Tibial artery (tissue), 4 donors: ENCODE measurements at places on chromosomes 2 and 18.

- H3K36me3 ChIP-seq, result no peaks in the 10 kb centered on the region
- H3K4me1 ChIP-seq, result no peaks in the 10 kb centered on the region
- no peak overlapping the region for H3K27ac ChIP-seq
- H3K4me3 ChIP-seq, result no peak overlapping the region
- DNase-seq, result no peak
Observed at GRCh38 chr2:66587216-66587615, 152.3 kb downstream of the MEIS1 start.

- no peaks in the 10 kb centered on the region for H3K36me3 ChIP-seq
- no peaks in the 10 kb centered on the region for H3K4me1 ChIP-seq
- DNase-seq, result no peak
- no peak overlapping the region for H3K4me3 ChIP-seq
- H3K27me3 ChIP-seq, result no peaks in the 10 kb centered on the region
Observed at GRCh38 chr2:128549094-128549493, 230.4 kb upstream of the HS6ST1 start.

GRCh38 chr2:170842785-170843184 is 26.1 kb downstream of the GAD1 start:
- H3K27me3 ChIP-seq, result no peaks in the 10 kb centered on the region
- H3K4me1 ChIP-seq, result no peaks in the 10 kb centered on the region
- no peak overlapping the region for H3K4me3 ChIP-seq
- no peaks in the 10 kb centered on the region for H3K36me3 ChIP-seq

DNA sequence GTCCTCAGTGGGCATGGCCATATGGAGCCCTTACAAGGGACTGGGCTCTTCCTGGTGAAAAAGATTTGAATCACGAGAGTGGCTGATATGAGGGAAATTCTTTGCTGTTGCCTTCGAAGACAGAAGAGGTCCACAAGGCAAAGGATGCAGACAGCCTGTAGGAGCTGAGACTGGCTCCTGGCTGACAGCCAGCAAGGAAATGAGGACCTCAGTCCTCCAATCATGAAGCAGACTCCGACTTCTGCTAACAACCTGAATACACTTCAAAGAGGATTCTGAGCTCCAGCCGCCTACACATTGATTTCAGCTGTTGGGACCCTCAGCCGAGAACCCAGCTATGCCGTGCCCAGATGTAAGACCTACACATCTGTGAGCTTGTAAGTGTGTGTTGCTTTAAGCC is 3.0 kb upstream of the ST8SIA5 start:
- H3K36me3 ChIP-seq, result no peaks in the 10 kb centered on the region
- no peaks in the 10 kb centered on the region for H3K27me3 ChIP-seq
- no peak overlapping the region for H3K27ac ChIP-seq
- DNase-seq, result no peak

DNA sequence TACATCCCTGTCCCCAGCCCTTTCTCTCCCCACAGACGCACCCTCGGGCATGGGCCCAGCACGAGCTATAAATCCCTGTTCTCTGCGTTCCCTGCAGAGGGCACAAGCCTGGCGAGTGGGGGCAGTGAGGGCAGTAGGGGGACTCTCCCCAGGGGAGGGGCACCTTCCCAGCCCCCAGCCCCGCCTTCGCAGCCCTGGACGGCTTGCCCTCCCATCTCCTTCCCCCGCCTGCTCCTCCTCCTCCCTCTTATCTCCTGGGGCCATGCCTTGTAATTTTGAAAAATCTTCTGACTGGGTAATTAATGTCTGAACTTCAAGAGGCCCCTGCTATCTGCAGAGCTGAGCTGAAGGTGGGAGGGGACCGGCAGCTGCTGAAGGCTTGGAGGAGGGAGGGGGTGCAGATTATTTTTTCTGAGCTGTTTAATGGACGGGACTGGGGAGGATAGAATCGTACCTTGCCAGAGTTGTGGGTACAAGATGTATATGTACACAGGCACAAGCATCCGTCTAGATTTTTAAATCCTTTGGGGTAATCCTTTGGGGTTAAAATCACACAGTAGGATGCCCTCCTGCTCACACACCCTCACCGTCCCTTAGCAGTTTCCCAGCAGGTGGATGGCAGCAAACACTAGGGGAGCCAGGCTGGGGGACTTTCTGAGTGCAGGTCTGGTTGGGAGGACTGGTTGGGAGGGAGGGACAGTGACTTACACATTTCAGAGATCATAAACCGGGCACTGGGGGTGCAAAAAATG is 121.9 kb downstream of the SMAD7 start:
- no peaks in the 10 kb centered on the region for H3K36me3 ChIP-seq
- no peaks in the 10 kb centered on the region for H3K27me3 ChIP-seq
- H3K4me1 ChIP-seq, result peaks cover 96% of the 10 kb centered on the region
- H3K4me3 ChIP-seq, result peak overlapping the region; percentile 32
- peak; percentile 72 for DNase-seq

DNA sequence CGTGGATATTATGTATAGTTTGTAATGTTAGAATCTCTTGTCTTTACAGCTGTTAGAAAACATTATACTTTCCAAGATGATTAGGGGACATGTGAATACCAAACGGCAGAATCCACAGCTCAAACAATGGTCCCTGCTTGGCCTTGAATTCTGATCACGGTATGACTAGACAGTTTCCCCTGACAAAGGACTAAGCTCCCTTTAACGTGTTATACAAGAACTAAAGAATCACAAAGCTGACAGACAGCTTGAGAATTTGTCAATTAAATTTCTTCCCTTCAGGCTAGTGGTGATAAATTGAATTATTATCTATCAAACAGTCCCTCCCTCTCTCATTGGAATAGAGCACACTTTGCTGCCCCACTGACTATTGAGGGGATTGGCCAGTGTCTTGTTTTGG is 359.2 kb upstream of the ID2 start:
- H3K27me3 ChIP-seq, result no peaks in the 10 kb centered on the region
- H3K4me3 ChIP-seq, result no peak overlapping the region
- no peaks in the 10 kb centered on the region for H3K4me1 ChIP-seq
- DNase-seq, result no peak

DNA sequence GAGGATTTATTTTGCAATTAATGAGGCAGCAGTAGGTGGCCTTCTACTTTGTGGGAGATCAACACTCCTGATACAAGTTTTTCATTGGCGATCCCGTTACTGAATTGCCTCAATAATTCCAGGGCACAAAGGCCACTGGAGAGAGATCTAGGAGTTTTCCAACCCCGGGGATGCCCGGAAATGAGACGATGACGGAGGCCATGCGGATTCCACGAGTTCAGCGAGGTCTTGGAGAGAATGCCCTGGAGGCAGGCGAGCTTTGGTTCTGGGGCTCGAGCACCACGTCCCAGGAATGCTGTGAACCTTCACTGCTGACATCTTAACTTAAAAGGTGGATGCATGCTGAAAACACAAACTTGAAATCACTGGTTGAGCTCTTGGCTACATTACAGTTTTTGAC is 74.2 kb downstream of the LDLRAD4 start:
- H3K27ac ChIP-seq, result no peak overlapping the region
- no peaks in the 10 kb centered on the region for H3K36me3 ChIP-seq
- H3K4me1 ChIP-seq, result peaks cover 12% of the 10 kb centered on the region
- no peaks in the 10 kb centered on the region for H3K27me3 ChIP-seq

DNA sequence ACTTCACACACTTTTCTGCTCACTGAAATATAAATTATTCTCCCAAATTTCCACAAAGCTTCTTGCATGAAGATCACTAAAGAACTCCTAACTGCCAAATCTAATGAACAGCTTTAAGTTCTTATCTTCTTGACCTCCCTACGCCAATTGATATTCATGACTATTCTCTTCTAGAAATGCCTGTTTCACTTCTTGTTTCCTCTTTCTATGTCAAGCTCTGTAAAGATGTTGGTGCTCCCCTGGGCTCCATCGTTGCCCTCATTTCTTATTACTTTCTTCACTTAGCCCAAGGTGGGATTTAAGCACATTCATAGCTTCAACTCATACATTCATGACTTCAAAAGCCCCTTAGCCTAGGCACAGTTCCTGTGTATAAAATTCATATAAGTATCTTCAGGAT is 9.2 kb upstream of the ANTXR1 start:
- H3K4me1 ChIP-seq, result no peaks in the 10 kb centered on the region
- no peaks in the 10 kb centered on the region for H3K27me3 ChIP-seq
- no peaks in the 10 kb centered on the region for H3K36me3 ChIP-seq
- DNase-seq, result no peak
- no peak overlapping the region for H3K4me3 ChIP-seq

- H3K27ac ChIP-seq, result no peak overlapping the region
- no peak overlapping the region for H3K4me3 ChIP-seq
- H3K4me1 ChIP-seq, result no peaks in the 10 kb centered on the region
- H3K36me3 ChIP-seq, result no peaks in the 10 kb centered on the region
- H3K27me3 ChIP-seq, result no peaks in the 10 kb centered on the region
Observed at GRCh38 chr2:233831011-233831721, 23.2 kb downstream of the HJURP start.

DNA sequence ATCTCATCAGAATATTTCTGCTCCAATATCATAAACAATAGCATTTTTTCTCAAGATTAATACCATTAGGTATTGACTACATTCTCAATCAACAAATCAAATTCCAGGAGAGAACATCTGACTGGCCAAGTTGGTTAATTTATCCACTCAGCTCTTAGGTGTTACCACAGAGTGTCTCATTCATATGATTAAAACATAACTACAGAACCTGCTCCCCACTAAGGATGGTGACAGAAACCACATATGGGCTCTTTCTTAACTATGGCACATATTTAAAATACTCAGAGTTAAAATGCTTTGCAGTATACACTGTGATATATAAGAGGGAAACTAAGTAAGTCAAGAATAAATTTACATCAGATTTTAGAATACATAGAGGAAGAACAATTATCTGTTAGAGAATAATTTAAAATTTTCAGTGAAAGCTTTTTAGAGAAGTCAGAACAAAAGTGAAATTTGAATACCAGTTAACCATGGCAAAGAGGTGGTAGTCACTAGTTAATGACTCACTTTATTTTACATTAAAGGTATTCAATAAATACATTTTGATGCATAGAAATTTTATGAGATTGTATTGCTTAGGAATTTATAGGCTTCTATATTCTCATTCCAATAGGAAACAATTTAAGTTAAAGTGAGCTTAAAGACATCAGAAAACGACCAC is 1120.8 kb upstream of the TMEFF2 start:
- no peaks in the 10 kb centered on the region for H3K4me1 ChIP-seq
- no peaks in the 10 kb centered on the region for H3K36me3 ChIP-seq
- no peaks in the 10 kb centered on the region for H3K27me3 ChIP-seq
- H3K27ac ChIP-seq, result no peak overlapping the region

GRCh38 chr2:45009928-45010701 is 863 bp upstream of the SIX2 start:
- peaks cover 33% of the 10 kb centered on the region for H3K4me1 ChIP-seq
- H3K36me3 ChIP-seq, result no peaks in the 10 kb centered on the region
- H3K27ac ChIP-seq, result peak overlapping the region; percentile 89
- no peaks in the 10 kb centered on the region for H3K27me3 ChIP-seq
- peak overlapping the region; percentile 75 for H3K4me3 ChIP-seq

GRCh38 chr2:33275689-33276444 is 200.6 kb upstream of the RASGRP3 start:
- H3K4me1 ChIP-seq, result no peaks in the 10 kb centered on the region
- no peak overlapping the region for H3K4me3 ChIP-seq
- H3K27me3 ChIP-seq, result no peaks in the 10 kb centered on the region

DNA sequence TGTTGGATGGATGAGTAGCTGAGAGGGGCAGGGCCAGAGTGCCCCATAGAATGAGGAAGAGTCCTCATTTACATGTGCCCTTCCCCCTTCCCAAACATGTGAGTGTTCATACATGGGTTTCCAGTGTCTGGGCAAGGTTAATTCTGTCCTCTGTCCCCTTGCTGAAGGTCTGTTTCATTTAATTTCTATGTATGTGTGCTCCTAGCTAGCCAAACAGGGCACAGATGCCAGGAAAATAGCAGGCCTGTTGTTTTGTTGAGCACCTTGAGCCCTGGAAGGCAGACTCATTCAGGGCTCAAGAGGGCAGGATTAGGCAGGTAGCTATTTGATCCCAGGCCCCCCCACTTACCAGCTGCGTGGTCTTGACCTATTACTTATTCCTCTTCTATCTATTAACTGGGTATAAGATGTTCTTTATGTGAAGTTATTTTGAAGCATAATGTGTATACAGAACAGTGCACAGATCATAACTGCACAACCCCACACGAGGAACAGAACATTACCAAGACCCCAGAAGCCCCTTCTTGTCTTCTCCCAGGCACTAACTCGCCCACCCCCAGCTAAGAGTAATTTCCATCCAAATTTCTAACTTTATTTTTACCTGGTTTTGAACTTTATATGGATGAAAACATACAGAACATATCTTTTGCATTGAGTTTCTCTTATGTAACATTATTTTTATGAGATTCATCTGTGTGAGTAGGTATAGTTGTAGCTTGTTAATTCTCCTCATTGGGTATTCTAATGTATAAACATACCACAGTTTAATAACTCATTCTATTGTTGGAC is 164.3 kb downstream of the RPIA start:
- no peaks in the 10 kb centered on the region for H3K27me3 ChIP-seq
- H3K4me3 ChIP-seq, result no peak overlapping the region
- no peaks in the 10 kb centered on the region for H3K4me1 ChIP-seq
- no peaks in the 10 kb centered on the region for H3K36me3 ChIP-seq
- no peak overlapping the region for H3K27ac ChIP-seq
- no peak for DNase-seq

DNA sequence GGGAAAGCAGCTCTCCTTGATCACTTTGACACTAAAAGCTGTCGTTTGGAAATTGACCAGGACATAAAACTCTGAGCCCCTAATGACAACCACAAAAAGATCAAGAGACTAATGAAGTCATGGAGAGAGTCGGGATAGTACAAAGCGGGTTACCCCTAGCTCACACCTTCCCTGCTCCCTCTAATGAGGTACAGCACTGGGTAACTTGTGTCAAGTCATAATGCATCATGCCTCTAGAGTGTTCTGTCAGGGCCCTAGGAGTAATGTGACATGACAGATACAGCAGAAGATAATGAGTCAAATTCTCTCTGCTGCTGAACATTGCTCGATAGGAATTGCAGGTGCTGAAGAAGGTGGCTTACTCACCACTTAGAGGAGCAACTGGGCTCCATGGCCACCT is 130.7 kb downstream of the AQP4 start:
- H3K27me3 ChIP-seq, result no peaks in the 10 kb centered on the region
- H3K4me1 ChIP-seq, result no peaks in the 10 kb centered on the region
- no peak for DNase-seq
- no peak overlapping the region for H3K27ac ChIP-seq

GRCh38 chr2:128375454-128375853 is 56.8 kb upstream of the HS6ST1 start:
- H3K36me3 ChIP-seq, result no peaks in the 10 kb centered on the region
- H3K27ac ChIP-seq, result peak overlapping the region; percentile 75
- DNase-seq, result peak; percentile 21
- no peaks in the 10 kb centered on the region for H3K27me3 ChIP-seq
- no peaks in the 10 kb centered on the region for H3K4me1 ChIP-seq
- H3K4me3 ChIP-seq, result no peak overlapping the region
